Fibroblast of skin of right quadriceps (primary cell): ENCODE measurements at places on chromosomes 7 and 10.

DNA sequence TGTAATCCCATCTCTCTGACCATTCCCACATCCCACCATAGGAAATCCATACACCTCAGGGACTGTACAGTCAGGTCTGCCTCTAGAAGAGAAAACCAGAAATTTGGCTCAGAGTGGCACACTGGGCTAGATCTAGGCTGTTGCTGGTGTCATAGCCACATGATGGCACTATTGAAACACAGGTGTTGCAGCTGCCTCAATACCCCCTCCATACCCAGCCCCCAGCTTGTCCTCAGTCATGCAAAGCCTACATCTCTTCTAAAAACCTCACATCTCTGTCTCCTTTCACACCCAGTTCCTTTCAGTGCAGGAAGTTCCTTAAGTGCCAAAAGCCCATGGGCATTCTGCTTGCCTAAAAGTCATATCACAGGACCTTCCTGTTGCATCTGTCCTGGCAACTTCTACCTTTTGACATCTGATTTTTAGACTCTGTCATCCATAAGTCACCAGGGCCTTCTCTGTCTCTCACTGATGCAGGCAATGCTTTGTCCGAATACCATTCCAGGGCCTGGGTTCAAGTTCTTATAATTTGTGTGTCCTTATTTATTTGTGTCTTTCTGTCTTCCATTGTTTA is 27.0 kb upstream of the HIBADH start:
- DNase-seq = no peak

GRCh38 chr10:85661123-85661522 is 705.5 kb downstream of the GRID1 start:
- DNase-seq = no peak

DNA sequence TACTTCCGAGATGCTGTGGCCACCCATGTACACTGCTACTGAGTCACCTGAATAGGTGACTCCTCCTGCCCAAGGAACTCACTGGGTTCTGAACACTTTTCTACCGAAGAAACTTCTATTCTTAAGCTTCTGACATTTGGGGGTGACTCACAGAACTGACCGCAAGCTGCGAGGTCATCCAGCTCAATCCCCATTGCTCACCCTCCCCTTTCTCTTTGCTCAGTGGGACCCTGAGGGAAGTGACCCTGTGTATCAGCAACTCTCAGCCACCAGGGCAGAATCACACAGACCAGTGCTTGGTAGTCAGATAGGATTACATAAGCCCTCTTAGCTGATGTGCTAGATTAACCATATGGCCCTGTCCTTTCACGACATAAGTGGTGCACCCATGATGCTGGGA is 46.3 kb downstream of the INSYN2A start:
- DNase-seq = peak; percentile 20

DNA sequence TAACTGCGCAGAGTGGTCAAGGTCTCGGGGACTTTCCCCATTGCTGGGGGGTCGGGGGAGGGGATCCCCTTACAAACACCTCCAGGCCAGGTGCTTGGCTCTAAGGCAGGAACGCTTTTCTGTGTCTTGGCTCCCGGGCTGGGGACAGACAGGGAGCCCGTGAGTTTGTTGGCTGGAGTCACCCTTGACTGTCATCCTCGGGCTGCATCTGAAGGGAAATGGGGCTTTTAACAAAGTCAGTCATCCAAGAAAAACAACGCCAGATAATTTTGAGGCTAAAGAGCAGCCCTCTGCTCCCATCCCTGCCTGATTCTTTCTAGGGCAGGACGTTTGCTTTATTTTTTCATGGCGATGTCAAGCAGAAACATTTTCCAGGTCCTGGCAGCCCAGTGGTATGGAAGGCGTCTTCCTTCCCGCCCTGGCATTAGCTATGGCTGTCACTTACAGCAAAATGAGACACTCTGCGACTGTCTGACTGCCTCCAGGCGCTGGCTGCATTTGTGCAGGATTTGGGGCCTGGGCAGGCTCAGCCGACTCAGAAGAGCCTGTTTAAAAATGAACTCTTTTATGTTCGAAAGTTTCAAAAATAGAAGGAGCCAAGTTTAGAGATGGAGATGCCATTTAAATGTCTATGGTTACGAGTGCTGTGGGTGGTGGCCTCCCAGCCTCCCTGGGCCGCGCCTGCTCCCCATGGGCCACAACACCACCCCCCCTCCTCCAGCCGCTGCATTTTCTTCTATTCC is 54.7 kb upstream of the TNS3 start:
- no peak for DNase-seq

GRCh38 chr10:132185601-132186487 is 904 bp upstream of the DPYSL4 start:
- DNase-seq = peak; percentile 7

DNA sequence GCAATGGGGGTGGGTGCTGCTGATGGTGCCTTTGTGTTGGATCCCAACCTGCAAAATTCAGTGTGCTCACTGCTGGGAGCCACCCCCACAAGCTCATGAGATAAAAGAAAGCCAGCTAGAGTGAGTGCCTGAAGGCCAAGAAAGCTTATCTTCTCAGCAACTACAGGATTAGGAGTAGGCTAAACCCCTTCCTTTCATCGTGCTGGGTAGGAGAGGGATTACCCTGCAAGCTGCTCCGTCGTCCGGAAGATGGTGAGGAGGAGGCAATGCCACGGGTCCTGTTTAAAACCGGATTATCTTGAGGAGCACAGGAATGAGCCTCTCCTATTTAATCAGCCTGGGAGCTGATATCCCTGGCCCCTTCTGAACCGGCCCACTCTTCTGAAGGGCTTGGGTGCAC is 258.0 kb downstream of the GALNT17 start:
- DNase-seq = no peak

GRCh38 chr10:103823706-103824272 is 31.6 kb downstream of the SH3PXD2A start:
- DNase-seq = no peak

GRCh38 chr7:50166997-50167965 is 74.2 kb upstream of the ZPBP start:
- no peak for DNase-seq

DNA sequence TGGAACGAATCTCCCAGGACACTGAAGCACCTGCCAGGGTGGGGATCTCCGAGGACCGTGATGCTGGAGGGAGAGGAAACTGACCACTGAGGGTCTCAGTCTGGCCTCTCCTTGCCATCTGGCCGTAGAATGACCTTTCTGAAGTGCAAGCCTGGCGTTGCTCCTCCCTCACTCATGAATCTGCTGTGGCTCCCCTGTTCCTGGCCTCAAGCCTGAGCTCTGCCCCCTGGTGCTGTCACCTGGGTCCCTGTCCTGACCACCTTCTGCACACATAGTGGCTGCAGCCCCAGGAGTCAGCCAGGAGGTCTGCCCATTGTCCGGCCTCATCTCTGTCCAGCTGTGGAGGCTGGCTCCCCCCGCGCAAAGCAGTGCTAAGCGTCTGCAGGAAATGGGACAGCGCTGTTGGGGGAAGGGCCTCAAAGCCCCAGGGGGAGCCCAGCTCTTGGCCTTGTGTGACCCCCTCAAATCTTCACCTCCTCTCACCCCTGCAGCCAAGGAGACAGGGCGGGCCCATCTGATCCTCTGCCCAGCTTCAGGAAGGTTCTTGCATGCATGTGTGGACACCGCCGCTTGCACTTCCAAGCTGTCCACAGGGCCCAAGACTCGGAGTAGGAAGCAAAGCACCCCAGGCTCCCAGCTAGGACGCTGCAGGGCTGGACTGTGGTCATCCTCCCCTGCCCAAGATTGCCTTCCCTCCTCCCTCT is 65.7 kb downstream of the MYL10 start:
- no peak for DNase-seq

DNA sequence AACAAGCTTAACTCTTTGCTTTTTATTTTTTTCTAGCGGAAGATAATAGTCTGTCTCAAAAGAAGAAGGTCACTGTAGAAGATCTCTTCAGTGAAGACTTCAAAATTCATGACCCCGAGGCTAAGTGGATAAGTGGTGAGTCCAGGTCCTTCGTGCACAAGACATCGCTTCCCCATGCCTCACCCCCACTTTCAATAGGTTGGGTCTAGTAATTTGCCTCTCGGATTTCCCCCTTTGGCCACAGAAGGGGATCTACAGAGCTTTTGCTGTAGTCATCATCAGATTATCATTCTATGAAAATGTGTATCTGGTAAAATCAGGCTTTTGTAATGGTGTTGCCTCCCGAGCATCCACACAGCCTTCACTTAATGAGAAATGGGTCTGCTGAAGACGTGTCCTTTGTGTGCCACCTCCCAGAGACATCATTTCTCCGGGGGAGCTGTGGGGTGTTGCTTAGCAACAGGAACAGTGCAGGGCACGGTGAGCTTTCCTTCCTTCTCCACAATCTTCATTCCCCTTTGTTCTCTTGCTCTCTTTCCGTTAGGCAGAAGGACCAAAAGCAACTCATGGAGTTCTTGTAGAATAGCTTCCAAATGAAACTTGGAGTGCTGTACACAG is 422.8 kb downstream of the DPP6 start:
- no peak for DNase-seq

- DNase-seq = no peak
Measured at GRCh38 chr7:64037095-64037494, 8.1 kb upstream of the ZNF727 start.

DNA sequence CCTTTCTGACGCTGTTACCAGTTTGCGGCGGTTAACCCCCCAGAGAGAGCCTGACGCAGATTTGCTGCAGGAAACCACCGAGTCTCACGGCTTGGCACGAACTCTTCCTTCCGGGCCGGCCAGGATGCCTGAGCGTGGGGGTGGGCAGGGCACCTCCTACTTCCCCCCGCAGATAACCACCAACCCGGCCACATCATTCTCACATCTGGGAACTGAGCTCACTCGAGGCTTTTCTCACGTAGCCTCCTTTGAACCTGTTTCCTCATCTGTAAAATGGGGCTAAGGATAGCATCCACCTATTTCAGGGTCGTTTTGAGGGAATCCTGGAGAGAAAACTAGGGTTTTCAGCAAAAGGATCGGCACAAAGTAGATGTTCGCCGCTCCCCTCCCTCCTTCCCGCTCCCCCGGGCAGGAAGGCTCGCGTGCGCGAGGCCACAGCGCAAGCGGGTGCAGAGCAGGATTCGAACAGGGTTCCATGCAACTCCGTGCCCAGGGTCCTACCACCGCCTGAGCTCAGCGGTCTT is 23.6 kb downstream of the DDIT4 start:
- DNase-seq = peak; percentile 96

DNA sequence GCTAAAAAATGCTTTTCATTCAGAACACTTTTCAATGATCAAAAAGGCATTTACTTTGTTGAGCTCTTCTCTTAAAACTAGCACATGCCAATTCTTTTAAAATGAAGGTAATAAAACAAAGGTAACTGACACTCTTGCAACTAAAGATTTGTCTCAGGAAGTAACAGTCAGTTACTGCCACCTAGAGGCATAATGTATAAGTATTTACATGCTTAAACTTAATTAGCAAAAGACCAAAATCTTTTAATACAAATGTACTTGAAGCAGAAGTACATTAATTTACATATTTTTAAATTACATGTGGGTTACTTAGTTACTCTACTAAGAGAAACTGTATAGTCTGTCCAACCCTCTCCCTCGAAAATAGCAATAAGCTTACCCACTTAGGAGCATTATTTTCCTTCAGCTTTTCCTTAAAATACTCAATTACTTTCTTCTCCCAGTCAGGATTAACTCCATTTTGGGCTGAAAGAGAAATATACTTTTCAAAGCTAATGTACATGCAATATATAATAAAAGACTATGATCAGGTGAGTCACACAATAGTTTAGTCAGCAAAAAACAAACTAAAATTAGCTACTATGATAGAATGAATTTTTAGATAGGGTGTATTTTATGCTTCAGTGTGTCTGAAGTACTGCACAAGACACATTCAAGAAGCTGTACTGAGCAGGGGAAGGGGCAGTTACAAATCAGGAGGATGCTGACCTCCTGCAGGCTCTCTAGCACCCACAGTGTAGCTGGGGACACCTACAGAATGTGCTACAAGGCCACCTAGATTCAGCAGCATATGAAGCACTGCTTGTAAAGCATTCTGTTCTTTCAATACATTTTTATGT is 13.0 kb downstream of the MCMBP start:
- DNase-seq = peak; percentile 43

- no peak for DNase-seq
Measured at GRCh38 chr7:342681-343216, 52.8 kb downstream of the FOXL3 start.

DNA sequence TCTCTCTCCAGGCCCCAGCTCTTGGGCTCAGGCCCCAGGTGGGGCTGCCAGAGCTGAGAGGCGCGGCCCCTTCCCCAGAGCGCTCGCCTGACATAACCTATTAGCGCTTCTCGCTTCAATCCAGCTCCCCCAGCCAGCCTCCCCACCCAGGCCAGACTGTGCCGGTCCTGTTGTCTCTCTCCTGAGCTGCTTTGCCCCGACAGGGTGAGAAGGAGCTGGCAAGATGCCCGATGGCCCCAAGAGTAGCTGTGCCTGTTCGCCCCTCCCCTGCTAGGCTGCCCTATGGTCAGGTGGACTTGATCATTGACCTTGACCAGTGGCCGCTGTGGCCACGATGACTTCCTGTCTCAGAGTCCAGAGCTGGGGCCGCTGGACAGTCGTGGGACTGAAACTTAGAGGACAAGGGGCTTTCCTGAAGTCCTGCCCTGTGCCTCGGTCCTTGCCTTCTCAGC is 9.1 kb downstream of the TMEM270 start:
- no peak for DNase-seq

- no peak for DNase-seq
Measured at GRCh38 chr7:150755473-150756099, 18.4 kb downstream of the GIMAP5 start.

DNA sequence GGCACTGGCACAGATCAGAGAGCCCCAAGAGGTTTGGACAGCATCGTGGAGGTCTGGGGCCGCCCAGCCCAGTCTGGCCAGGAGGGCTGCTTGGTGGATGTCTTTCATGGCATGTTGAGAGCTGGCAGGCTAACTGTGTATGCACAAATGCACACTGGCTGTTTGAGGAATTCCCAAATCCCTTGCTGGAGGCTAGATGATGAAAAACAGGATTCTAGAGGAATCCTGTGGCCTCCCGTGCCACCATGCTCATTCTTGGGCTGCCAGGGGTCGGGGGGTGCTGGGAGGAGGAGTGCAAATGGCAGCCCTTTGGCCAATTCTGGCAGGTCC is 26.5 kb downstream of the LEP start:
- no peak for DNase-seq

DNA sequence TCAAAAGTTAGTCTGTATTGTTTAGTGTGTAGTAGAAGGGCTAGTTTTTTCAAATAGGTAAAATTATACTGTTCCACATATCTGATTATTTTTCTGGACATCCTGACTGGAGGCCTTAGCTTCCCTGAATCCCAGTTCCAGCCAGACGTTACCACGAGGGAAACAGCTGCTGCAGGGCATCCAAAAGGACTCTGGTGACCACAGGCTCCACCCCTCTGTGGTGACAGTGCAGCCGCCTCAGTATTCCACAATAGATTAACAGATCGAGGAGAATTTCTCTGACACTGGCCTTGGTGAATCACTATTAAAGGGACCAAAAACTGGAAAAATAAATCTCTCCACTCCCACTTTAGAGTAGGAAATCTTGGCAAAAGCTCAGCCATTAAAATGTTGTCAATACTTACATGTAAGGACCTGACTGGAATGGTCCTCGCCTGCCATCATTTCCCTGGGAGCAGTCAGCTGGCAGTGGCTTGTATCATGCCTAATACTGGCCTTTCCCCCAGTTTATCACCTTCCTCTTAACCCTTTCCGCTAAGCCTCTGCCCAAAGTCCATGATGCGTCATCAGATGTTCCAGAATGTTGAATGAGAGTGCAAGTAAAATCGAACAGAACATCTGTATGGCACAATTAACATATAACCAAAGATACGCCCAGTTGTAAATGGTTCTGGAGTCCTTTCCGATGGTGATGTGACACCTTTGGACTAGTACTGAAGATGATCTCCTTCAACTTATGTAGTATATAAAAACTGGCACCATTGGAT is 31.6 kb downstream of the ENO4 start:
- DNase-seq = no peak

- DNase-seq = no peak
Measured at GRCh38 chr7:53113424-53113823, 78.0 kb downstream of the POM121L12 start.
